ENCODE measurements at places on chromosomes 3 and 15. TPM values are rescaled to one million over a fixed set of nuclear protein-coding genes. Genes with fewer than 3 reads are reported as not detected.

The TEX55 gene
- total RNA-seq: not detected

The ARNT2 gene
- total RNA-seq: 2.8 TPM

The CTNNB1 gene
- 342 TPM for total RNA-seq

The OCA2 gene
- total RNA-seq: not detected

The GPR160 gene
- 96.5 TPM for total RNA-seq

The P2RY13 gene
- total RNA-seq: 1.5 TPM

- no peak for DNase-seq
These were observed 50.4 kb upstream of the TBC1D21 start for GRCh38 chr15:73822998-73823397.

DNA sequence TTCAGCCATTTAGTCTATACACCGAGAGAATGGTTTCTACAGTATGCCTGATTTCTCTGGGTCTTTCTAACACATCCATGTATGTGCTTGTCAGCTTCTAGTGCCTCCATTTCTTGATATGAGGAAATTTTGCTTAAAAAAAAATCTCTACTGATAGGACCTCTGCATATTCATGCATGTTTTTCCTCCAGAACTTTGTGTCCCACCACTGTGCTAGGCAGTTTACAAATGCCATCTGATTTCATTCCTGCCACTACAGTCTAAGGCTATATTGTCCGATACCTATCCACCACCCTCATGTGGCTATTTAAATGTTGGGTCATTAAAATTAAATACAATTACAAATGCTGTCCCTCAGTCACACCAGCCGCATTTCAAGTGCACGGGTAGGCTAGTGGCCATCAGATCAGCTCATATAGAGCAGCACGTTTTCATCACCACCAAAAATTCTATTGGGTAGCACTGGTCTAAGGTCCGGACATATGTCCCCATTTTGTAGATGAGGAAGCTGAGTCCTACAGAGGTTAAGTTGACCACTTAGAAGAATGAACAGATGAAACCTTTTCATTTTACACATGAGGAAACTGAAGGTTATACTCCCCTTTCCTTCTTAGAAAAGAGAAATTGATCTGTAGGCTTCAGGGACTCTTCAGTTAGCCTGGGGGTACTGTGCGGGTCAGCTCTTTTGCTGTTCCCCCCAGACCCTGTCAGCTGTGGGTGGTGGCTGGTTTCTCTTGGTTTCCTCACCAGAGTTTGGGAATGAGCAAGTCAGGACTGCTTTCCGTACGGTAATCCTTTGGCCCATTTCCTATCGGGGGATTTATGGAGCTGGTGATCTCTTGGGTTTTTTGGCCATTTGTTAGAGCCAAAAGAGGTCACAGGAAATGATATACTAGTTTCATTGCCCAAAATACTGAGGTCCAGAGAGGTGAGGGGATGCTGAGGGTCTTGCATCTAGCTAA, 56.5 kb downstream of the SMAD3 start:
- DNase-seq: no peak

- DNase-seq: no peak
These were observed 69.8 kb upstream of the BOC start for GRCh38 chr3:113141543-113141942.

DNA sequence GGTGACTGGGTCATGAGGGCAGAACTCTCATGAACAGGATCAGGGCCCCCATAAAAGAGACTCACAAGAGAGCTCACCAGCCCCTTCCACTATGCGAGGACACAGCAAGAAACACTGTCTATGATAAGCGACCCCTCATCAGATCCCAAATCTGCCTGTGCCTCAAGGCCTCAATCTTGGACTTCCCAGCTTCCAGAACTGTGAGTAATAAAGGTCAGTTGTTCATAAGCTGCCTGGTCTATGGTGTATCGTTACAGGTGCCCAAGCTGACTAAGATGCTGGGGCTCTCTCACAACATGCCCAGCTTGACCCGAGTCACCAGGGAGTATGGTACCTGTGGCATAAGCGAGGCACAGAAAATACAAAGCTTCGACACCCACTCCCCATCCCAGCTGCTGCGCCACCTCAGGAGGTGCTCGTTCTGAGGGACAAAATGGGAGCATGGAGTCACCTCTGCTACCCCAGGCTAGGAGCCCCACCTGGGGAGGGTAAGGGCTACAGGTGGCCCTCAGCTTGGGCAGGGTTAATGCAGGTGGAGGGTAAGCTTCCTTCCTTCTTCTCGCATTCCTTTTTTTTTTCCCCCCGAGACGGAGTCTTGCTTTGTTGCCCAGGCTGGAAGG, 234.1 kb downstream of the ADAMTS17 start:
- DNase-seq: no peak

DNA sequence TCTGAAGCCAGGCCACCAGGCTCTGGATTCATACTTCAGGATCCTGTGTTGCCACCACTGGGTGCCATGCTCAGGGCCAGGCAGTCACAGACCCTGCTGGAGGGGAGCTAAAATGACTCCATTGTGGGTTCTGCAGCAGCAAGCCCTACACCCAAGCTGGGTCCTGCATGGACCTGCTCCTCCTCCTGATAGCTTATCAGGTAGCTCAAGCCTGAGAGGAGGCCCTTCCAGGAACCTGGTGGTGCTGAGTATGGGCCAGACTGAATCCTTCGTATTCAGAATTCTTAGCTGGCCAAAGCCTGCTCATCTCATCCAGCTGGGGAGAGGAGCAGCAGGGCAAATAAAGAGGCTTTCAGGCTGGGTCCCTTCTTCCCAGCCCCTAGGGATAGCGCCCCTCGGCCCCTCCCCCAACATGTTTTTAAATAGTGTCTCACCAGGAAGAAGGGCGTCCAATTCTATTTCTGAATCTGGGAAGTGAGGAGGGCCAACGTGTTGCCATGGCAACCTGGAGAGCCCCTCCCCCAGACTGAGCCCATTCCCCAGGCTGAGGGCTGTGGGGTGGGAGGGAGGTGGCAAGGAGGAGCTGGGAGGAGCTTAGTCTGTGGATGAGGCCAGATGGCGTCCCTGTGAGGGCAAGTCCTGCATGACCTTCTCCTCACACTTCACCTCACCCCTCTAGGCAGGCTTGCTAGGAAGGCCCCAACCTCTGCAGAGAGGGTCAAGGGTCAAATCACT, 11.0 kb upstream of the CAMKV start:
- DNase-seq: no peak

DNA sequence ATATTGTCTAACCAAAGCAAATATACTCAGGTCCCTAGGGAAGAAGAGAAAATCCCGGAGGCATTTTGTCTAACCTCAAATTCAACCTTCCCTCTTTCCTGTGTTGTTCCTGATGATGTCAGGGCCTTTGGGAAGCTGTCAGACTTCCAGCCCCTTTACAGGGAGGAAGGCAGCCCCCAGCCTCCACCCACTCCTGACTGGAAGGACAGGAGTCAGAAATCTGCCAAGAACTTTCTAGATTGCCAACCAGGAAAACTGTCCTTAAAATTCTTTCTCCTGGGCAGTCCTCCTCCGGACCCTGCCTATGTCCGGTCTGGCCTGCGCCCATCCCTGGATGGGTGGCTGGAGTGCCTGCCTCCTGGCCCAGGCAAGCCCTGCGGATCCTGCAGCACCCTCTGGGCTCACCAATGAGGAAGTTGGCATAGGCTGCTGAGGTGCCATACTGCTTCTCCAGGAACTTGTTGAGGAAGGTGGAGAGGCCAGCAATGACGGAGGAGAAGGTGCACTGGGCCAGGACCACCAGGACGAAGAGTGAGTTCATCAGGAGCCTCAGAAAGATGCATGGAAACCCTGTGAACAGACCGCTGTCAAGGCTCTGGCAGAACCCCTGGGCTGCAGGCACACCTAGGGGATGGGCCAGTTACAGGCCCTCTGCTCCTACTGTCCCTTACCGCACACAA, 52.6 kb upstream of the RAB6B start:
- no peak for DNase-seq

DNA sequence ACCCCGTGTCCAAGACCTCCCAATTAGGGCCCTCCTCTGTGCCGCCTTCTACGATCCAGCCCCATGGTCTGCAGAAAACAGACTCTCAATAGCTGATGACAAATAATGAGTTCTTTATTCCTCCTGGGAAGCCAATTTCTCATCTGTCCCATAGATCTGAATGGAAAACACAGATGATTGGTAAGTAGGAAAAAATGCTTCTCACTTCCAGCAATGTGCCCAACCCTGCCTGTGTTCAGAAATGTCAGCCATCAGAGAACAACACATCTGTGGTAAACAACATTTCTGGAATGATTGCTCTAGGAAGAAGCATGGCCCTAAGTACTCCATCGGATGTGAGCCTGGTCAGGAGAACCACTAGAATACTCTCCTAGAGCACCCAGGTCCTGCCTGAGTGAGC, 240.5 kb upstream of the HES1 start:
- no peak for DNase-seq

GRCh38 chr15:39434163-39434562, 146.7 kb upstream of the THBS1 start:
- DNase-seq: no peak

- no peak for DNase-seq
These were observed 175.4 kb downstream of the SQOR start for GRCh38 chr15:45810201-45810600.

DNA sequence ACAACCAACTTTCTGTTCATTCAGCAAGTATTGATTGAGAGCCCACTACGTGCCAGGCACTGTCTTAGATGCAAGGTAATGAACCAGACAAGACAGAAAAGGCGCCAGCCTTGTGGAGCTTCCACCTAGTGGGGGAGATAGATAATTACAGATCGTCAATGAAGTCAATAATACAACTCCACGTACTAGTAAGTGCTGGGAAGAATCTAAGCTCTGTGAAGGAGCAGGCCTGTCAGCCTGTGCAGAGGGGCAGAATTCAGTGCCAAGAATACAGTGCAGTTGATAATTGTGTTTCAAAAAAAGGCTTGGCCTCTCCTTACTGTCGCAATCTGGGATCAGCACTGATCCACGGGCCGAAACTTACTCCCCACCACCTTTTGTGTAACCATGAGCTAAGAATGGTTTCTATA, 186.3 kb downstream of the FEZF2 start:
- DNase-seq: no peak

GRCh38 chr3:39707314-39707909, 102.0 kb upstream of the MYRIP start:
- no peak for DNase-seq

- no peak for DNase-seq
These were observed 72.1 kb upstream of the TPRG1 start for GRCh38 chr3:189099505-189100290.

GRCh38 chr3:188349351-188349901, 195.5 kb downstream of the LPP start:
- no peak for DNase-seq

DNA sequence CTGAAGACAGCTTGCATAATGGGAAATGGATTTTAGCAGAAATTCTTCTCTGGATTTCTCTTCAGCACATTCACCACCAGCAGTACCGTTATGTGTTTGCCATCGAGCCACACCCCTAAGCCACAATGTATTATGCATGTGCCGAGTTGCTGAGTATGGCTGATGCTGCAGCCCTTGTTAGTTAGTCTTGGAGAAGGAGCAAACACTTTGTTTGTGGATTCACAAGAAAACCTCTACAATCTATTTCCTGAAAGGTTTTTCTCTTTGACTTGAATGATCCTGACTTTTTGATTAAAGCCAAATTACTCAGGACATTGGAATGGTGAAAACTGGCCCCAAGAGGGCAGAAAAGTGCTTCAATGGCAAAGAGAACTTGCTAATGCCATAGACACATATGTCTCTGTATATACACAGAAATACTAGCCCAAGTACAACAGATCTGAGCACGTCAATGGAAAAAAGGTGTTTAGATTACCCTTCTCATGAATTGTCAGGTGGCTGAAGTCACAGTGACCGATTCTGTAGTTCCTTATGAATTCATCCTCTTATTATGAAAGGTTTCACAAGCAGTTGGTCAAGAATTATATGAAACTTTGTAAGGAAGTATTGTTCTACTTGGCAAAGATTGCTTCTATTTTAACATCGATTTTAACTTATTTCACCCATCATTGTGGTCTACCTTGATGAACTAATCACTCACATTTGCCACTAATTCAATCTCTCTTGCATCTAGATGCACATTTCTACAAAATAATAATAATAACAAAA, 103.0 kb downstream of the P3H2 start:
- no peak for DNase-seq

DNA sequence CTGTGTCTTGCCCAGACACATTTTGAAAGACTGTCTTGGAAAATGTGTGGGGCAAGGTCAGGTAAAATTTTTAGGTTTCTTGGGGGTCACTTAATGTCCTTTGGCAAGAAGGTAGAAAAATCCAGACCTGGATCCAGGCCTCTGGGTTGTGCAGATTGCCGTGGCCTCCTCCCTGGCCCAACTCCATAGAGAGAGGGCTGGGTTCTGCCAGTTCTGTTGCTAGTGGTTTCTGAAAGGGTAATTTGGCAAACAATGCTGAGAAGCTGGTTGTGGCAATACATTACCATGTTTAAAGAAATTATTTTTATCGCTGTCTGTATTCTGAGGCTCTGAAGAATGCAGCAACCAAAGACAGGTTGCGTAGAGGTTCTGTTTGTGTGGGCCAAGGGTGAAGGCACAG, 20.2 kb upstream of the TMEM158 start:
- no peak for DNase-seq

DNA sequence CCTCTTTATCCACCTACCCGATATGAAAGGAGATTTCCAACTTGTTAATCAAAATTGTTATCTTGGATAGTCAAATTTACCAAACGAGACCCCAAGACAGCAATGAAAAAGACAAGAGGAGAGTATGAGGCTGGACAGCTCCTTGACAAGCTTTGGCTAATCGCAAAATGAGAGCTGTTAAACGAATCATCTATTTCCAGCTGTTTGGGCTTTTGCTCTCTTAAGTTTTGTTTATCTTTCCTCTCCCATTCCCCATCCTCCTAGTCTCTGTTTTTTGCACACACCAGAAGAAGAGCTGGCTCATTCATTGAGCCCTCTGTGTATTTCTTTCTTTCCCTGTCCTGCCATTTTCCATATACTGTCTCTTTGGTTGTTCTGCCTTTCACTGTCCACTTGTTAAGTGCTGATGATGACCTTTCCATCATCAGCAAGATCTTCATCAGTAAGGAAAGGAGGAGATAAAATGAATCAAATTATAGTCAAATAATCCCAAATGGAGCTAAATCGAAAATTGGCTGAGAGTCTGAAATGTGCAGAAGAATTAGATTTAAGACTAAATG, 161.6 kb downstream of the SLC9A9 start:
- no peak for DNase-seq

GRCh38 chr15:98855815-98856531, 151.6 kb downstream of the PGPEP1L start:
- no peak for DNase-seq

- no peak for DNase-seq
These were observed 69.2 kb upstream of the CSTA start for GRCh38 chr3:122255757-122256439.

DNA sequence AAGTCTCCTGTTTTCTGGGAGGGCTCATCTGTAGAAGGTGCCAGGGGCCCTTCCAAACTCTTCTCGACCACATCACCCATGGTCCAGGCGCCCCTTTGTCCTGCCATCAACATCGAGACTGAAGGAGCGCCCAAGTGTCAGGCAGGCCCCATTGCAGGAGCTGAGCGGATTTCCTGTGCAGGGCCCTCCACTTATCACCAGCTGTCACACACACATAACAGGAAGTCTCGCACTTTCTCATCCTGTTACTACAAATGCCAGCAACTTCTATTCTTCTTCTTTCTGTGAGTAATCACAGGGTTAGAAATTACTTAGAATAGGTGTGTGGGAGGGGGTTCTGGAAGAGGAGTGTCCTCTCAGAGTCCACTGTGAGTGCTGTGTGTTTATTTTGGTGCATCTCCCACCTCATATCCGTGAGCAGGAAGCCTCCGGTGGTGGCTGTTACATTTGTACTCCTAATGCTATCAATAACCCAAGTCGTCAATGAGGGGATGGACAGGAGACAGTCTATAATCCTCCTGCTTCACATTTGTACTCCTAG, at the start of gene KLHL6:
Gene KLHL6, minus strand, starts transcription at position 166 of the 541 bp plus-strand sequence. Its CDS starts 53 bp downstream, at position 113.
- peak; percentile 53 for DNase-seq

GRCh38 chr3:143979813-143980212, 8.2 kb downstream of the DIPK2A start:
- no peak for DNase-seq

GRCh38 chr15:98914626-98915025, 93.0 kb downstream of the PGPEP1L start:
- no peak for DNase-seq

Measured in mucosa of descending colon (tissue), 3 donors.